ENCODE measurements at places on chromosomes 7 and 10.

DNA sequence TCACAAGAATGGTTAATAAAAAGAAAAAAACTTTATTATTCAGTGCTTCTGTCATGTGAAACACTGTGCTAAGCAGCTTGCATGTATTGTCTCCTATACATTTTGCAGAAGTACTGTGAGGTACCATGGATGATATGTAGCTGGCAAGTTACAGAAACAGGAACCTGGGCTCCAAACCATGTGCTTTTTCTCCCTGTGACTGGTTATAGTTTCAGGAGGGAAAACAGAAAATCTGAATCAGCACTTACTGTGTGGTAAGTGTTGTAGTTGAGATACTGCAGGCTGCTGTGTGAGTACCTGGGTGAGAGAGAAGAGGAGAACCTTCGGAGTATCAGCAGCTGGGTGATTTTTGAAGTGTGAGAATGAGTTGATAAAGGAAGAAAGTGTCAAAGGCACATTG lies 285.0 kb downstream of the SUGCT start:
- no peak for DNase-seq

DNA sequence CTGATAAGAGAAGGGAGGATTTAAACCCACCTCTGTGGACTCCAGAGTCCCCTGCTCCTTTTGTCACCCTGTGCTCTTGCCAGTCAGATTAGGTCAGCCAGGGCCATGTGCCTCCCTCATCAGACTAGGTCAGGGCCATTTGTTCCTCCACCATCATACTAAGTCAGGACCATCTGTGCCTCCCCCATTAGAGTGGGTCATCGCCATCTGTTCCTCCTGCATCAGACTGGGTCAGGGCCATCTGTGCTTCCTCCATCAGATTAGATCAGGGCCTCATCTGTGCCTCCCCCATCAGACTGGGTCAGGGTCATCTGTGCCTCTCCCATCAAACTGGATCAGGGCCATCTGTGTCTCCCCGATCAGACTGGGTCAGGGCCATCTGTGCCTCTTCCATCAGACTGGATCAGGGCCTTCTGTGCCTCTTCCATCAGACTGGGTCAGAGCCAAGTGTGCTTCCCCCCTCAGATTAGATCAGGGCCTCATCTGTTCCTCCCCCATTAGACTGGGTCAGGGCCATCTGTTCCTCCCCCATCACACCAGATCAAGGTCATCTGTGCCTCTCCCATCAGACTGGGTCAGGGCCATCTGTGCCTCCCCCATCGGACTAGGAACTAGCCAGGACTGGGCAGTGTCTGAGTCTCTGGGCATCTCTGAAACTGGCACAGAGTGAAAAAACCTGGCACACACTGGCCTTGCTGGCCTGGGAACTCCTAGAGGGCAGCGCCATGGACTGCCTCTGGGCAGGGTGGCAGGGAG lies 11.5 kb downstream of the MYL10 start:
- no peak for DNase-seq

- no peak for DNase-seq
Measured at GRCh38 chr10:124077208-124077993, 16.0 kb downstream of the CHST15 start.

DNA sequence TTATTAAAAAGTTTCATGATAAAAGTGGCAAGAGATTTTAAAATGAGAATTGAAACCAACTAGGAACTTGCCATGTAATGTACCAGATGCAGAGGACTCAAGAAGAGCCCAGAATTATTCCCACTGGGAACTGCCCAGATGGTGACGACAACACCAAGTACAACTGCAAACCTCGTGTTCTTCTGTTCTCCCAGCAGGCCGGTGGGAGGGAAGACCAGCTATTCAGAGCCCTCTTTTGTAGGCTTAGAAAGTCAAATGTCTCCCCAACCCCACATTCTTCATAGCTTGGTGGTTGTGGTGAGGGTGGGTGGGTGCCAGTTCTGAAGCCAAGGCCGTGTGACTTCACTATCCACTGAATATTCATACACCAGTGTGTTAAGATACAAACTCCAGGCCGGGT lies 54.3 kb upstream of the ITGB1 start:
- no peak for DNase-seq

DNA sequence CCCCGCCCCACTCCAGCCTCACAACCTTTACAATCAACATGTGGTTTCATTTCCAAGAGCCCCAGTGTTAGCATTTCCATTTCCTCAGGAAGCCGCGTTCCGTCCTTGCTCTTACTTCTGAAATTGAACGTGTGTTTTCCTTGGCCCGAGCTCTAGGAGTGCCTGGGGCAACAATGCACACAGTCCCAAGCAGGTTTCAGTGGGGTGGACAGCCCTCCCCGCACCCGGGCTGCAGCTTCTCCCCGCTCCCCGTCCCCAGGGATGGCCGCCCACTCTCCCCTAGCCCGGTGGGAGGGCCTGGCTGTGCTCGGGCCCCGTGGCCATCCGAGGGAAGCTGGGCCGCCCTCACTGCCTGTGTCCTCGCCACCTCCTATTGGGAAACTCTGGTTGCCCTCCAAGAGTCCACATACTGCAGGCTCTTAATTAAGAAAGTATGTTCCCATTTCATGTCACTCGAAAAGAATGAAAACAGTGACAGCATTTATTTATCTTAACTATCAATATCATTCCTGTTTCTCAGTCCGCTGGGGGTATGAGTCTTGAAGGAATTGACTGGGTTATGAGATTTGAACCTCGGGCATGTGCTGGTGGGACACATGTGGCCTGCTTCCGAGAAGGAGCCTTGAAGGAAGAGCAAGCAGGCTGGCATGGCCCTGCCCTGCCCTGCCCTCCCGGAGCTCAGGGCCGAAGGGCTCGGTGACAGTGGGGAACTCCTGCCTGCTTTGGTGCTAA lies 163.8 kb downstream of the GRK5 start:
- DNase-seq, result no peak

Measured in hypothalamus (tissue), 51 donors.